NCI-H1436 (cell line): ENCODE measurements at places on chromosomes 2 and 18.

DNA sequence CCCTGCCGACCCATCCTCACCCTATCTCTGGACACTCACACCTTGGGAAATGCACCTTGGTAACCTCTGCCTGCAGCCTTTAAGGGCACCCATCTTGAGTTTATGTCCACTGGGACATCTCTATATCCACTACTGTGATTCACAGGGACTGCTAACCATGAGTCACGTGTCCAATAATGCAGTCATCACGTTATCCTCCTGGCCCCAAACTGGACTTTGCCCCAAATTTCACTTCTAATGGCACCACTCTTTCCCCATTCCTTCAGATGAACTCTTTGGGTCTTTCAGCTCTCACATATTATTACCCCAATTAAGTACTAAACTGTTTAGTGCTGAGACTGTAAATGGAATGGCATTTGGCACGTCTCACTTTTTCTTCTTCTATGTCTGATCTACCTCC, 71.2 kb upstream of the TMEM200C start:
- DNase-seq: no peak

DNA sequence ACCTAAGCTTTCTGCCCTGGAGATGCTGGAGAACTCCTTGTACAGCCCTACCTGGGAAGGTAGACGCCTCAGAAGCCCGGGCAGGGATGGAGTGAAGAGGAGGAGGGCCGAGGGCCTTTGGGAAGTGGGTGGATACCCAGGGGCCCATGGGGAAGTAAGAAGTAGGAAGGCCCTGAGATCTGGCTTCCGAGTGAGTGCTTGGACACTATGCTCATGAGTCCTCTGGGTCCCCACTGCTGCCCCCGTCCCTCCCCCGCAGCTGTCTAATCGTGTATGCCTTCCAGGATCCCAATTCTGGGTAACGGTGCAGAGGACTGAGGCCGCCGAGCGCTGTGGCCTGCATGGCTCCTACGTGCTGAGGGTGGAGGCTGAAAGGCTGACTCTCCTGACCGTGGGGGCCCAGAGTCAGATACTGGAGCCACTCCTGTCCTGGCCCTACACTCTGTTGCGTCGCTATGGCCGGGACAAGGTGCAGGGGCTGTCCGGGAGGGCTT, 1.1 kb downstream of the DOK1 start:
- DNase-seq: no peak

- no peak for DNase-seq
Observed at GRCh38 chr2:113894156-113894743, 4.4 kb downstream of the ACTR3 start.

DNA sequence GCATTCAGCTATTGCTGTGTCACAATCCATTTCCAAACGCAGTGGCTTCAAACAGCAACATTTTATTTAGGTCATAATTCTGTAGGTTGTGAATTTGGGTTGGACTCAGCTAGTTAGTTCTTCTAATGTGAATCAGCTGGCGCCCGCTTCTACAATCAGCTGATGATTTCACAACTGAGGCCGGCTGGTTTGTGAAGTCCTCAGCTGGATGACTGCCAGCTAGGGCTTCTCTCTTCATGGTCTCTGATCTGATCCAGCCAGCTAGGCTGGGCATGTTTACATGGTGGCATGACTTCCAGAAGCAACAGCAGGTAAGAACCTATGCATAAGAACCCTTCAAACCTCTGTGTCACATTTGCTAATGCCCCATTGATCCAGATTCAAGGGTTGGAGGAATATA, 172.0 kb downstream of the SLC4A10 start:
- DNase-seq: no peak

- DNase-seq: no peak
Observed at GRCh38 chr18:7576077-7576476, 9.0 kb downstream of the PTPRM start.

- DNase-seq: no peak
Observed at GRCh38 chr2:1553671-1554295, 140.5 kb downstream of the TPO start.

DNA sequence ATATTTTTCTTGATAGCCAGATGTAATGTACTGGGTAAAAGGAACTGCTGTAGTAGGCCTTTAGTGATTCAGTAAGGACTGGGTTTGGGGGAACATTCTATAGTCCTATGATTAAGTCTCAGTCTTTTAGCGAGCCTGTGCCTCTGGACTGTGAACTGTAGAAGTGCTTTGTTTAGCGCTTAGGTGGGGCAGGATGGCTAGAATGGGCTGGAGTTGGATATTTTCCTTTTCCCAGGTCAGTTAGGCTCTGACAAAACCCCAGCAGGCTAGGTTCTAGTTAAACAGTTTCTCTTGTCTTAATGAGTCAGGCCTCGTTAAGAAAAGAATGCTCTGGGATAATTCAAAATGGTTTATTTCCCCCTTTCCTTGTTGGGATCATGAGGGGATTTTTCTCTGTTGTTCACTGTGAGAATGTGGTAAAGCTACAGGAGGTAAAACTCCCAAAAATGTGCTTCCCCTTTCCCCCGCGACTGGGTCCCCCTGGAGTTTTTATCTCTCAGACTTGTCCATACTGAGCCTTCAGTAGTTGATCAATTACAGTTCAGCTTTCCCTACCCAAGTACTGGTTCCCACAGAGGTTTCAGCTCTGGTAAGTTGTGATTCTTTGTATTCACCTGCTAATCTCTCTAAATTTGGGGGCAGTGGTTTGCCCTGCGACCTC, 31.5 kb downstream of the EHBP1 start:
- no peak for DNase-seq

- DNase-seq: no peak
Observed at GRCh38 chr2:13905831-13906230, 726.7 kb upstream of the LRATD1 start.

GRCh38 chr2:45964223-45964841, 312.9 kb downstream of the PRKCE start:
- peak; percentile 9 for DNase-seq

DNA sequence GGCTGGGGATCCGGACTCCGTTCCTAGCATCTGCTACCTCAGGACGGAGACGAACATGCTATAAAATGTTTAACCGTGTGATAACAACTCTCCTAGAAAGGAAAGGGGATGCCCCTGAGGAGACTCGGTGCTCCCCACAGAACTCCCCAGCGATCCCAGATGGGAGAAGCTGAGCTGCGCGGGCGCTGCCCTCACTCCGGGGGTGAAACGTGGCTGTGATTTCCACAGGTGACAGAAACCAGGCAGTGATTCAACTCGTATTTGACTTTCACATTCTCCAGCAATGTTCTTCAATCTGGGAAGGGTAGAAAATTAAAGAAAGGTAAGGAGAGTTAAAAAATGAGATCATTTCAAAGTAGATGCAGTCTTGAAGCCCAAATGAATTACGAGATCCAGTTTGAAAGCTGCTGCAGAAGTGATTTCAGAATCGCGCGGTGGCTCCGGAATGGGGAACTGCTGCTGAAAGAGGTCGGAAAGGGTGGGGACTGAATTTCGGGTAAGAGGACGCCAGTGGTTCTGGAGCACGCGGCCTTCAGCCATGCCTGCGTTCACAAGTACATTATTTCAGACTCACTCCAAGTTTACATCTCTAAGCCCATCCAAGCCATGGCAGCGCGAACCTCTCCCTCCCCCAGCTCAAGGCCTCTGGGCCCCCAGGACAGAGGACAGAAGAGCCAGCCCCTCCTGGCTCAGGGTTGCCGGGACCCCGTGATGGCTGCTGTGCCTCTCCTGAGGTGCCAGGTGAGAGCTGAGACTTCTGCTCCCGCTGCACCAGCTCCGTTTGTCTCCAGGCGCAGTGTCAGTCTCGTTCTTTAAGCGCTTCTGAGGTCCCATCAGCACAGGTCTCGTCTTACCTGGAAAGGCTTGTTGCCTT, 39.5 kb downstream of the ADNP2 start:
- no peak for DNase-seq

GRCh38 chr2:64880193-64880951, 108.8 kb upstream of the SLC1A4 start:
- DNase-seq: no peak

GRCh38 chr2:158477202-158477601, 20.4 kb downstream of the PKP4 start:
- DNase-seq: no peak

DNA sequence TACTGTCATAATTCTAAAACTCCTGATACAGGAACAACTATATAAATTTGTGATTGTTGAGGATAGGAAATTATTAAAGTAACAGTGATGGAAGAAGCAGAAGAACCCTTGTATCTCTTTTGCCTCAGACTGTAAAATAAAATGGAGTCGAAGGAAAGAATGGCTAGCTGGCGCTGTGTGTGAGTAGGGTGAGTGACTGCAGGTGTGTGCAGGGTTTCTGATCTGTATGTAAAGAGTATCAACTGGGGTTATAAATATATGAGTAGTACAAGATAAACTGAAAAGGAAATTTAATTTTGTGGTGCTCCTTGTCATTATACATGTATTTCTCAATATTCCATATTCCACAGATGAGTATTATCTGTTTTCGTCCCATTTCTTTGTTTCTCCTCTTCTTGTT, 15.2 kb downstream of the POLI start:
- DNase-seq: no peak

- peak; percentile 13 for DNase-seq
Observed at GRCh38 chr2:129923265-129924091, 56.0 kb upstream of the RAB6C start.
